ENCODE measurements at places on chromosomes 6 and 20. TPM values are rescaled to one million over a fixed set of nuclear protein-coding genes. Genes with fewer than 3 reads are reported as not detected.
A peak's percentile ranks its signal among the peaks of the same experiment; 100 is the strongest.

Gene RAB44
- not detected for total RNA-seq

Gene KIF25
- total RNA-seq: not detected

Gene COL20A1
- total RNA-seq: not detected

Gene EYS
- total RNA-seq: under 0.01 TPM

Gene EPB41L1
- total RNA-seq: 13.9 TPM

Gene PRL
- total RNA-seq: not detected

Gene RAD21L1
- under 0.01 TPM for total RNA-seq

Gene PPP1R3G
- 0.18 TPM for total RNA-seq

Gene SLC2A10
- 15.2 TPM for total RNA-seq

Gene VEGFA
- total RNA-seq: 190 TPM

Gene HCRTR2
- not detected for total RNA-seq

Gene TSHZ2
- not detected for total RNA-seq

Gene DHX16
- 48.4 TPM for total RNA-seq

GRCh38 chr20:15740046-15740775 lies 833.0 kb downstream of the KIF16B start:
- DNase-seq: no peak

GRCh38 chr6:161481786-161482516 lies 208.1 kb upstream of the AGPAT4 start:
- no peak for DNase-seq

GRCh38 chr6:150048099-150048498 lies 20.8 kb downstream of the ULBP3 start:
- DNase-seq: no peak

- no peak for DNase-seq
These were observed 51.0 kb upstream of the TCF21 start for GRCh38 chr6:133837801-133838349.

GRCh38 chr6:128465368-128466343 lies 54.7 kb downstream of the PTPRK start:
- no peak for DNase-seq

GRCh38 chr6:105991561-105992314 lies 94.4 kb upstream of the PRDM1 start:
- DNase-seq: no peak

DNA sequence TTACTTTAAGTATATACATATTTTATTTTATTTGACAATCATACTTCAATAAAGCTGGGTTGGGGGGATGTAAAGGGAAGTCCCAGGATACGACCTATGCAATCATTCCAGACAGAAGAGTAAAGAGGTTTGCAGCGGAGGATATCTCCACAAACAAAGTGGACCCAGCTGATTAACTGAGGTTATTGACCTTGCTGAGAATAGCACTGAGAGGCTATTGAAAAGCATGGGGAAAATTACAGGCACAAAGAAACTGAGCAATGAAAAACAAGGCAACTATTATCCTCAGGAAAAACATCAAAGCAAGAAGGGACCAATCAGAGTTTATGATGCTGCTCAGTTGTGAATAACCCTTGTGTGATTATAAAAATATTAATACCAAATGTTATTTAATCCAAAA lies 32.6 kb downstream of the SERPINB1 start:
- no peak for DNase-seq

- DNase-seq: peak; percentile 65
These were observed 133.5 kb downstream of the TBC1D7 start for GRCh38 chr6:13194852-13195251.

DNA sequence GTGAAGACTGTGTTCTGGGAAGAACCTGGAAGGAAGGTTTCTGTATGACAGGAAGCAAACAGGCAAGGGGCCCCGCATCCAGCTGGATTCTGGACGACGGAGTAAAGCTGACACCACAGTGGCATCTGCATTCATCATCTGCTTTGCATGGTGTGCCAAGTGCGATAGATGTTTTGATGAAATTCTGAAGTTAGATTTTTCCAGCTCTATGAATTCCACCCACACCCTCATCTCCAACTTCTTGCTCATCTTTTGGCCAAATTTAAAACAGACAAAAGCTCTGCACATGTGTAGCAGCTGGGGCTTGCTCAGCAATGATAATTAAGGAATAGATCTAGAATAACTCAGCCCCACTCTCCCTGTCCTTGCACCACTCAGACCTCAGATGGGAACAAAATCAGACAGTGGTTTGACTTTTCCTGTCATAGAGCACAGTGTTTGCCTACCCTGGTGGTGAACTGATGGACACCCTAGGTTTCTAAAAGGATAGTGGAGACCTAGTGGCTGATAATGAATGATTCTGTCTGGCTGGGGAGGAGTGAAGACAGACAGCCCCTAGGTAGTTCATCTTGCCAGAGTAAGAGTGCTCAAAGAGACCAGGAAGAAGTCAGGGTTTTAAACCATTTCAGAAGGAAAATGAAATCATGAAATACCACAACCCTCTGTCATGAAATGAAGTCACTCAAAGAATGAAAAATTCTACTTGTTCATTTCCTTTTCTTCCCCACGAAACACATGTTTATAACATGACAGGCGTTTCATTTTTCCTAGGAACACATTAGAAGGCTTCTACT lies 85.8 kb downstream of the BCAS1 start:
- no peak for DNase-seq

GRCh38 chr6:118881440-118882313 lies 12.3 kb upstream of the ASF1A start:
- no peak for DNase-seq

GRCh38 chr6:33651403-33651802 lies 30.3 kb downstream of the ITPR3 start:
- DNase-seq: no peak

DNA sequence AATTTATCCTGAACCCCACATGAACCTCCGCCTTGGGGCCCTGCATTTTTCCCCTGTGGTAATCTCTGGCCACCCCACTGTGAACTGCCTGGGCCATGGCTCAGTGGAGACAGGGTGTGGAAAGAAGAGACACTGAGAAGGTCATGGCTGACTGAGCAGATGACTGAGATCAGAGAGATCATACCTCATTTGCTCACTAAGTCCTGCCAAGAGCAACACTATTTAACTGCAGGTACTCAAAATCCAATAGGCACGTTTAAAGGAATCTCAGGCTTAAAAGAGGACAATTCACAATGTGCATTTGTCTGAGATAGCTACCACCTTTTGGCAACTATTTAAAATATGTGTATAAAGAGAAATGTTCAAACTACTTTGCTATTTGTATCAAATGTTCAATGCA lies 305.0 kb downstream of the GMDS start:
- DNase-seq: no peak

GRCh38 chr20:17822039-17822438 lies 122.3 kb downstream of the BANF2 start:
- peak; percentile 72 for DNase-seq

DNA sequence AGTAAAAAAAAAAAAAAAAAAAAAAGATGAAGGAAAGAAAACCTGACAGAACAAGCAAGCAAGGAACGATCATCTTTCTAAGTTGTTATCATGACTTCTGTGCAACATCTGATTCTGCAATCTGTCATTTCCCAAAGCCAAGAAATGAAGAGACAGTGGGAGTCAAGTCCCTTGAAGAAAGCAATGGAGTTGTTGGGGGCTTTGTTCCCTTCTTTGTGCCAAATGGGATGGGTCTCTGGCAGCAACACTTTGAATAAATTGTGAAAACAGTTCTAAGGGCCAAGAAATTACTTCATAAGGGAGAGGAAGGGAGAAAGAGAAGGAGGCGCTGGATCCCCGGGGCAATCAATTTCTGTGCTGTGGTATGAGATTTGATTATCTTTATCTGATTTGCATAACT lies 33.3 kb upstream of the RSPO3 start:
- no peak for DNase-seq

GRCh38 chr6:107122748-107123147 lies 7.4 kb upstream of the BEND3 start:
- no peak for DNase-seq

DNA sequence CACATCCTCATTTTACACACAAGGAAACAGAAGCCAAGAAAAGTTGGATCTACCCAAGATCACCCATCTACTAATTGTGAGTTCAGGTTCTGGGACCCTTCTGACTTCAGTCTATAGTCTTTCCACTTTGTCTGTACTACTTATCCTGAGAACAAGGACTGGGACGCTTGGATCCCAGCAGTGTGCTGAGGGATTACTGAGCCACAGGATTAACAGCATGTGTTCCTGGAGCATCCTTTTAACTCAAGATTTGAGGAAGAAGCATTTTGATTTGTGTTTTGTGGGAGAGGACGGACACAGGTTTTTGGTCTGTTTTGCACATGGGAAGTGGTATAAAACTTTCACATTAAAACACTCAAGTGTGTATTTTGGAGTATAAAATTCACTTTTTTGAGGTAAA lies 4.4 kb downstream of the ENPP4 start:
- no peak for DNase-seq

- peak; percentile 65 for DNase-seq
These were observed 46.3 kb downstream of the GRIK2 start for GRCh38 chr6:101439790-101440189.

DNA sequence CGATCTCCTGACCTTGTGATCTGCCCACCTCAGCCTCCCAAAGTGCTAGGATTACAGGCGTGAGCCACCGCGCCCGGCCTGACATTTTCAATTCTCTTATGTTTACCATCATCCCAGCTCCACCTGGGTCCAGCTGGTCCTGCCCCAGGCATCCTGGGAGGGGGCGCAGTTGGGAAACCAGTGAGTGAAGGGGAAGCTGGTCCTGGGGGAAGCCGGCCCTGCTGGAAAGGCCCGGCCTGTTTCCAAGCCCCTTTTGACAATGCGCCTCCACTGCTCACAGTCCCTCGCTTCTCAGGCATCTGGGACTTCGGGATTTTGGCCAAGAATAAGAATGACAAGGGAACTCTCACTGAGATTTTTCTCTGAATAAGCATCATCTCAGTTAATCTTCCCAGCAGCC lies 14.2 kb downstream of the SLC13A3 start:
- DNase-seq: no peak

DNA sequence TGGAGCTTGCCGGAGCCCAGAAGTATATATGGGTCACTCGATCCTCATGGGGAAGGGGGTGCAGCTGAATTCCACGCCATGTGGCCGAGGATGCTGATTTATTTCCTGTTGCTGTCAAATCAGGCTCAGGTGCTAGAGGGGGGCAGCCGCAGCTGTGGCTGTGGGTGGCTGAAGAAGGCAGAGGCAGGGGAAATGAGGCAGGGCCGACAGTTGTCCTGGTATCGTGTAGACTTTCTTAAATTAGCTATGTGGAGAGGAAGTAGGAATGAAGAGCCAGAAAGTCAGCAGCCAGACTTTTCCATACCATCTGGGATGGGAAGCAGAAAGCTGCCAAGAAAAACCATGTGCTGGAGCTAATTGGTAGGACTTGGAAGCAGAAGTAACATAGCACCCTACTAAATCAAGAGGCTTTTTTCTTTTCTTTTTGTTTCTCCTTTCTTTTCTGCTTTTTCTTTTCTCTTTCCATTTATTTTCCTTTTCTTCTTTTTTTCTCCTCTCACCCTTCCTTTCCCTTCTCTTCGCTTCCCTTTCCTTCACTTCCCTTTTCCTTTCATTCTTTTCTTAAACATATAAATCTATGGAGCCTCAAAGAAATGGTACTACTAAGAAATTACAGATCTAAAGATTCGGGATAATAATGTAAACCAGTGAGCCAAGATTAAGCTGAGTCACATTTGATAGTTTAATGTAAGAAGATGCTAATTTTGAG lies 90.6 kb upstream of the CD83 start:
- peak; percentile 18 for DNase-seq

All from IMR-90 (cell line).